ENCODE measurements at places on chromosomes 1 and 21.

DNA sequence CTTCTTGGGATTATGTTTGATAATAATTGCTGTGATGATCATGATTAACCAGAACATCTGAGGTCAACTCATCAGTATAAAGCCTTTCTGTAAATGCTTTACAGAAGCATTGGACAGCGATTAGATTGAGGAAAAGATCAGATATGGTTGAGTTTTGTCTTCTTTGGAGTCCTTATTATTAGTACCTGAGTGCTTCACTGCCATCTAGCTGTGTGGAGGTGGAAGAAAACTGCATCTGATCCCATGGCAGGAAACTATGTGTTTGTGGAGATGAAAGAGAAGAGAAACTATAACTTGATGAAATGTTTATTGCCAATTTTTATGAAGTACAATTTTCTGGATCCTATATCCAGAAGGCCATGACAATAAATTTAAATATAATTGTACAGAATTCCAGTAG is 11.4 kb downstream of the FLG2 start:
- DNase-seq: no peak

- no peak for DNase-seq
Measured at GRCh38 chr1:82778612-82779011, 977.9 kb downstream of the ADGRL2 start.

- no peak for DNase-seq
Measured at GRCh38 chr1:37250371-37250770, 216.1 kb upstream of the GRIK3 start.

DNA sequence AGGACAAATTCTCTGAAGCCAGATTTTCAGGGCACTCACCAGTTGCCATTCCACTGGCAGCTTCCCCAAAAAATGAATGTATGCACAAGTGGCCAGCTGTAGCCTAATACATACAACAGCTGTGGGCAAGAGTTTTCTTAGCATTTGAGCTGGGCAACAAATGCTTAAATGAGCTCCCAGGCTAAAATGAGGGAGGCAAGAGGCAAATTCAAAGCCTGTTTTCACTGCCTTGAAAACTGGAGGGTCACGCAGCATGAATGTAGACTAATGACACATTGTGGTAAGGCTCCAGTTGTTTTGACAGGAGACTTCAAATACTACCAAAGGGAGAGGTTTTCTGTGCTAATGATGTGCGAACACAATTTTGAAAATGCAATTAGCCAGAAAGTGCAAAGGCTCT is 88.2 kb downstream of the TIAM1 start:
- DNase-seq: no peak

DNA sequence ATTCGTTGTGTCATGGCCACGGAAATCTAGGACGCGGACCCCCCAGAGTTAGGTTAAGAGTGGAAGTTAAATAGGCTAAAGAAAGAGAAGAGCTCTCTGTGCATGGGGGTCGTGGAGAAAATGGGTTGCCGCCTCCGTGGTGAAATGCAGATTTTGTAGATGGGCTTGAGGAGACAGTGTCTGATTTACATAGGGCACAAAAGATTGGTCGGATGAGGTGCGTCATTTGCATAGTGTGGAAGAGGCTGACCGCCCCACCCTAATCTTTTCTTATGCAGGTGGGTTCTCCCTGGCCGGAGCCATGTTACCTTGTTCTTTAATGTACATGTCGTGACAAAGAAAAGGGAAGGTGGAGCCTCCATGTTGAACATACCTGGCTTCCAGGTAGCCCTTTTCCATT is 14.3 kb upstream of the SLC5A9 start:
- DNase-seq: no peak

DNA sequence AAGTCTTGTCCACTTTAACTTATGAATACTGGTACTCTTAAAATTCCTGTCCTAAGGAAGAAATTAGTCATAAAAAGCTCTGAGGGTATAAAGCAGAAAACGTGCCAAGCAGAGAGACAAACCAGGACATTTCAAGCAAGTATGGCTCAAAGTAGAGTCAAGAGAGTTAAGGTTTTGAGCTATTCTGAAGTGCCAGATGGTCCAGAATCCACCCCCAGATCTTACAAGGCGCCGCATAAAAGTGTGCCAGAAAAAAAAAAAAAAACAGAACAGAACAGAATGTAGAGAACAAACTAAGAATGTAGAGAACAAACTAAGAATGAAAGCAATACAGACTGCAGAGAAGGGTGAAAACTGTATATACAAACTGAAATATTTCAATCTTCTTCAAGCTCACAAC is 12.5 kb downstream of the EPS15 start:
- DNase-seq: no peak

DNA sequence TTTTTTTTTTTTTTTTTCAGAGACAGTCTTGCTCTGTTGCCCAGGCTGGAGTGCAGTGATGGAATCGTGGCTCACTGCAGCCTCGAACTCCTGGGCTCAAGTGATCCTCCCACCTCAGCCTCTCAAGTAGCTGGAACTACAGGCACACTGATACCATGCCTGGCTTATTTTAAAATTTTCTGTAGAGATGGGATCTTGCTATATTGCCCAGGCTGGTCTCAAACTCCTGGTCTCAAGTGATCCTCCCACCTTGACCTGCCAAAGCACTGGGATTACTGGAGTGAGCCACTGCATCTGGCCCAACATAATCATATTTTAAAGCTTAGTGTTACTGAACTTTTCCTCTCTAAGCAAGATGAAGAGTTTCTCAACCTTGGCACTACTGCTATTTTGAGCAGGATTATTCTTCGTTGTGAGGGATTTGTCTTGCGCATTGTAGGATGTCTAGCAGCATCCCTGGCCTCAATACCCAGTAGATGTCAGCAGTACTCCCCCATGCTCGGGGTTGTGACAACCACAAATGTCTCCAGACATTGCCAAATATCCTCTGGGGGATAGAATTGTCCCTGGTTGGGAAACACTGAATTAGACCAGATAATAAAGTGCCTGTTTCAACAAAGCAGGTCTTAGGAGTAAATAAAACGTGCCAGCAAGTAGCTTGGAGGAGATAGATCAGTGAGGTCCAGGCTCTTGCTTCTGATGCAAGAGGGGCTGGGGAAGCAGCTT is 15.1 kb upstream of the THRAP3 start:
- no peak for DNase-seq

GRCh38 chr1:228883535-228883934 is 148.3 kb downstream of the RHOU start:
- no peak for DNase-seq

DNA sequence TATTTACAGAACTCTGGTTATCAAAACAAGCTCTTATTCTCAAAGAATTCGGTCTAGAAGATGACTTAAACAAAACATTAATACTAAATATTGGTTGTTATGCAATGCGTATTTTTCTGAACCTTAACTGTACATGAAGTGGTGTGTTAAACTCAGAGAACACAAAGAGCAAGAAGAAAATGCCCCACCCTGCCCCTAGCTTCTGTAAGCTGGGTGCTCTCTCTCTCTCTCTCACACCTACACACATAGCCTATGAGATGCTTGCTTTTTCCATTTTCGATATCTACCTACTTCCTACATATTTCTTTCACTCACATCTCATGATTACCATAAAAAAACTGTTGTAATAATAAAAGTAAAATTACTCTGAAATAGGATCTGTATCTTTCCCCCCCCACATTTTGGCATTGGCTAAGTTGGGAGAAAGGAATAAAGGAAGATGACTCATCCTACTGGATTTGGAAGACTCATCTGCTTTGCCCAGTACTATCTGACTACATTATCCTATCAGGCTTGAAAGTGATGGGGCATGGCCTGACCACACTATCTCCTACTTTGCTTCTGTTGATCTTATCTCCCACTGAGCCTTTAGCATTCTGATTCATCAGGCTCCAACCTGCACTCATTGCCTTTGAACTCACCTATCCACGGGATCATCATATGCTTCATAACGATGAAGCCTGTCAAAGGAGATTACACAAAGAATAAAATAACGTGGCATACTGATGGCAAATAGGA is 2.9 kb downstream of the CRYZ start:
- DNase-seq: no peak

DNA sequence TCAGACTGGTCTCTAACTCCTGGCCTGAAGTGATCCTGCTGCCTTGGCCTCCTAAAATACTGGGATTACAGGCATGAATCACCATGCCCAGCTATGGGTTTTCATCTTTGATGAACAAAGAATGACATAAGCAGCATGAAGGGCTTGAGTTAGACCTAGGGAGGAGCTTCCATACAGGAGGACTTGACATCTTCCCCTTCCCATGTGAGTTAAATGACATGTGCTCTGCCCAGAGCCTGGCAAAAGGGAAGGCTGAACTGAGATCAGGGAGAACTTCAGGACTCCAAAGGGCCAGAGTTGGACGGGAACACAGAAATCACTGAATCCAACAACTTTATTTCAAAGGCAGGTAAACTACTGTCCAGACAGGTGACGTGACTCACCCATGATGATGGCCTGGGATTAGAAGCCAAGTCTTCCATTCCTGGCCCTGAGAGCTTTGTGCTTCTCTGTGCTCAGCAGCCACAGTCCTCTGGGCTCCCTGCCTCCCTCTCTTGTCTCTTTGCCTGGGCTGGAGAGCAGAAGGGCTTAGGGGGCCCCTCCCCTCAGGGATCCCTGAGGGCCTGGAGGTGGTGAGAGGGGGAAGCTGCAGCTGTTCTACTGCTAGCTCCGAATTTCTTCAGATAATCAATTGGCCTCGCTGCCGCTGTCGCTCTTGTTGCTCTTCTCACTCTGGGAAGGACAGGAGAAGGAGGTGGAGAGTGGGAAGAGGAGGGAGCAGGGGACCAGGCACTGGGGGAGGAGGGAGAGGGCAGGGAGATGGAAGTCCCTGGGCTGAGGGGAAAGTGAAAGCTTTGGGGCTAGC is 7.6 kb downstream of the NHLH1 start:
- no peak for DNase-seq

- DNase-seq: no peak
Measured at GRCh38 chr1:23864801-23865542, 3.1 kb downstream of the FUCA1 start.

GRCh38 chr1:230425252-230426091 is 660 bp downstream of the PGBD5 start:
- no peak for DNase-seq

GRCh38 chr1:182670032-182670749 is 14.2 kb downstream of the RGS8 start:
- no peak for DNase-seq

DNA sequence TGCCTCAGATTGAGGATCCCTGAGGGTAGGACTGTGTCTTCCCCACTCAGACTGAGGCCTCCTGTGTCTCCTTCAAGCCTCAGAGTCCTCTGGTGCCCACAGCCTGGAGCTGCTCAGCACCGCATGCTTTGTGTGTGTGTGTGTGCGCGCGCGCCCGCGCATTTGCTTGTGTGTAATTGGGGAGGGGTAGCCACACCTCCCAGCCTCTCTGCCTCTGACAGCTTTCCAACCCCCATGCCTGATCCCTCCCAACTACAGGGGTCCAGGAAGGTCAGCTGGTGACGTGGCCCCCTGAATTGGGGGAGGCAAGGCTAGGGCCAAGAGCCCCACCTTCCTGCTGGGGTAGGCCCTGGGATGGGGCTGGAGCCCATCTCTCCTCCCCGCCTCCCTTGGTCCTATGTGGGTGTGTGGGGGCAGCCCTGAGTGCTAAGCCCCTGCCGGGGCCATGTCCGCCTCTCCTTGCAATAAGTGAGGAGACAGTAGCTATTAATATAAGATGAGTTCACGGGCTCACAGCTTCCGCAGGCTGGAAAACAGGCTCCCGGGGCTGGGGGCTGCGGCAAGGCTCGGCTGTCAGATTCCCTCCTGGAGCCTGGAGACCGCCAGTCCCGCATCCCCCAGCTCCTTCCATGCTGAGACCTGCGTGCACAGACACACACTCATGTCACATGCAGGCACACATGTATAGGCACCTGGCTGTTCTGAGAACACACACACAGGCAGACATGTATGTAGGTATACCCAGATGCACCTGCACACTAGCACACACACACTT is 7.0 kb downstream of the GPR3 start:
- DNase-seq: no peak

- DNase-seq: no peak
Measured at GRCh38 chr21:26449161-26449560, 123.9 kb downstream of the CYYR1 start.

DNA sequence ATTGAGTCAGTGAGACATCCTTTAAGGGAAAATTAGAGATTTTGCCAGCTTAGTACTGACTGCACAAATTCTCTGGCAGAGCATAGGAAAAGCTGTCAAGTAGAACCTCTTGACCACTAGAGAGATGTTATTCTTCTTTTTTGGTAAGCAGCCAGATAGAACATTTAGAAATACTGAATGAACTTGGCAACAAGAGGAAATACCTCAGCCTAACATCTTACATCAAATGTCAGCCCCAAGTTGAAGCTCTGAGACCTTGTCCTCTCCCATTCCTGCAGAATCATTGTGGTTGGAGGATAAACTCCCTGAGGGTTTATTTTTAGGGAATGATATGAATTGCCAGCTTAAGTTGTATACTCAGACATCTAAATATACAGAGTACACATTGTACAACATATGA is 53.5 kb downstream of the MIGA1 start:
- DNase-seq: no peak

DNA sequence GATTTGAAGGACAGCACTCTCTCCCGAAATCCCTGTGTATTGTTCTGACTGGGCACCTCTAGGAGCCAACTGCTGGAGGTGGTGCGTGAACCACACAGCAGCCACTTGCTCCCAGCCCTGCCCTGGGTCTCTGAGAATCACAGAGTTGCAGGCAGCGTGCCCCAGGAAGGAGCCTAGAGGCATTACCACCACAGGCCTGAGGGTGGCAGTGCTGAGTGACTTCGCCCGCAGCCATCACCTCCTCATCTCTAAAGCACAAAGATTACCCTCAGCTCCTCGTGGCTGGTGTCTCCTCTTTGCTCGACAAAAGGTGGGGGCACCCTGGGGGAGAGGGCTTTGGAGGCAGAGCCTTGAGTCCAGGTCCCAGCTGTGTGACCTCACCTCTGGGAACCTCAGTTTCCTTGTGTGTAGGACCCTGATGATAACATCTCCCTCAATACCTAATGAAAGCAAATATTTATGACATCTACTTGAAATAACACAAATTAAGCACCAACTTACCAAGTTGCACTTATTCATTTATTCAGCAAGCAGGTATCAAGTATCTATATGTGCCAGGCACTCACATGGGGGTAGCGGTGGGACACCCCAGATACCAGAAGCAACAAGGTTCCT is 86.3 kb downstream of the VWA5B1 start:
- DNase-seq: peak; percentile 31

- DNase-seq: no peak
Measured at GRCh38 chr1:225822655-225823403, 12.9 kb downstream of the EPHX1 start.

- no peak for DNase-seq
Measured at GRCh38 chr1:246661451-246661850, 62.8 kb upstream of the SCCPDH start.

GRCh38 chr21:29186246-29186645 is 55.8 kb downstream of the MAP3K7CL start:
- DNase-seq: no peak

DNA sequence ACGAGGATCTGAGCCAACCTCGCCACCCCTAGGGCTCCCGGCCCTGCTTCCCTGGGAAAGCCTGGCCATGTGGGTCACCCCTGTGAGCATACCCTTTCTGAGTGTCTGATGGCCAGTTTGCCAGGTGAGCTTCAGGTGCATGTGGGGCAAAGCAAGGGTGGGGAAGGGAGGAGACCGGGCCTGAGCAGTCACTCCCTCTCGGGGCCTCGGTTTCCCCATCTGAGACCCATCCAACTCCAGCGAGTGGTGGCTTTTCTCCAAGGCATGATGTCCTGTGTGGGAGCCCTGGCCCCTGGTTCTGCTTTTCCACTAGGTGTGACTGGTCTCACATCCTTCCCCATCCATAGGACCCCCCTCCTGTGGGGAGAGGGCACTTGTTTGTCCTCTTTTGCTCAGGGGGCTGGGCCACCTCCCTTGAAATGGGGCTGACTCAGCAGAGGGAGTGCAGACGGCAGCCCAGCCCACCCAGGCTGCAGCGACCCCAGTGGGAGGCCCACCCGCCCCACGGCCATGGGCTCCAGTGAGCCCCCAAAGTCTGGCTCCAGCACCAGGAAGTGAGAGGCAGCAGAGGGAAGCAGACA is 1.7 kb upstream of the WNT9A start:
- DNase-seq: no peak
